ENCODE measurements at places on chromosomes 6 and 20. TPM values are rescaled to one million over a fixed set of nuclear protein-coding genes. Genes with fewer than 3 reads are reported as not detected.

Gene C20orf144
- total RNA-seq, result 0.05 TPM

Gene NANP
- total RNA-seq, result 8.1 TPM

Gene CCM2L
- 12.3 TPM for total RNA-seq

Gene ROS1
- not detected for total RNA-seq

Gene ERVFRD-1
- total RNA-seq, result 6.5 TPM

Gene CST2
- total RNA-seq, result not detected

Gene HLA-DQA1
- not detected for total RNA-seq

Gene C6orf118
- total RNA-seq, result not detected

Gene PBOV1
- total RNA-seq, result not detected

Gene DCDC2
- total RNA-seq, result not detected

Gene VNN1
- 0.69 TPM for total RNA-seq

Gene TP53TG5
- total RNA-seq, result not detected

Gene SPATS1
- not detected for total RNA-seq

Gene PEX3
- total RNA-seq, result 16.2 TPM

Gene BEND6
- 0.33 TPM for total RNA-seq

Gene POPDC3
- total RNA-seq, result 0.34 TPM

Gene C6orf141
- total RNA-seq, result 10.6 TPM

Gene TXLNB
- 0.53 TPM for total RNA-seq

Gene SDC4
- 46.2 TPM for total RNA-seq

Gene GHRH
- total RNA-seq, result not detected

Gene OR2H2
- not detected for total RNA-seq

Gene TMEM200A
- 0.27 TPM for total RNA-seq

Gene KCNK16
- total RNA-seq, result not detected

Gene SLC22A23
- total RNA-seq, result 6.9 TPM

Gene SLC23A2
- 10.2 TPM for total RNA-seq

Gene HLA-DOA
- total RNA-seq, result not detected

Gene NKAIN4
- not detected for total RNA-seq

Gene BPIFB2
- total RNA-seq, result not detected

Gene MATN4
- total RNA-seq, result 0.20 TPM

Gene FOXF2
- not detected for total RNA-seq

Gene STX11
- total RNA-seq, result 26.5 TPM

Gene TRIM40
- total RNA-seq, result not detected

Gene DNAH8
- not detected for total RNA-seq

Gene CCN2
- total RNA-seq, result 614 TPM

Gene LIN28B
- total RNA-seq, result not detected

Gene TAB2
- total RNA-seq, result 17.3 TPM

Gene PNPLA1
- total RNA-seq, result not detected

Gene WFDC11
- not detected for total RNA-seq
